ENCODE measurements at places on chromosomes 7 and 10. TPM values are rescaled to one million over a fixed set of nuclear protein-coding genes. Genes with fewer than 3 reads are reported as not detected.

DNA sequence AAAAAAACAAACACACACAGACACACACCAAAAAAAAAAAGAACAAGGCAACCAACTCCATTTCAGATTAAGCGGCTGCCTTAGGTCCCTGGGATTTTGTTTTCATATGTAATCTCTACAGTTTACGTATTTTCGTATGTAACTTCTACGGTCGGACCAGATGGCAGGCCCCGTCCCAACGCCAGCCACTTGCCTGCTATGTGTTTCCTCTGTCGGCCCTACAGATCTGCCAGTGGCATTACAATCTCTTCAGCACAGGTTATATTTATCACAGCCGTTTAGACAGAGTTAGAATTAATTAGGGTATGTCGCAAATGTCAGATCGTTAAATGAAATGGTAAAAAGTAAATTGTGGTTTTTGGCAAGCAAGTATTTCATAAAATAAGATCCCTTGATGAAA lies 99.3 kb downstream of the DNAJB6 start:
- peaks cover 8% of the 10 kb centered on the region for H3K4me1 ChIP-seq
- H3K27ac ChIP-seq = no peak overlapping the region
- H3K36me3 ChIP-seq = no peaks in the 10 kb centered on the region

- H3K4me3 ChIP-seq = peak within 1 kb of the TSS; percentile 54
- peaks cover 17% of the 10 kb centered on the region for H3K4me1 ChIP-seq
- no peak for DNase-seq
- H3K36me3 ChIP-seq = no peaks in the 10 kb centered on the region
- H3K27me3 ChIP-seq = no peaks in the 10 kb centered on the region
- H3K27ac ChIP-seq = no peak within 1 kb of the TSS
These were observed at the start of gene CNNM1 for GRCh38 chr10:99329304-99329553. TSS of gene CNNM1 (plus strand) at chr10:99329356. CDS start at chr10:99329388, 32 bp downstream.

DNA sequence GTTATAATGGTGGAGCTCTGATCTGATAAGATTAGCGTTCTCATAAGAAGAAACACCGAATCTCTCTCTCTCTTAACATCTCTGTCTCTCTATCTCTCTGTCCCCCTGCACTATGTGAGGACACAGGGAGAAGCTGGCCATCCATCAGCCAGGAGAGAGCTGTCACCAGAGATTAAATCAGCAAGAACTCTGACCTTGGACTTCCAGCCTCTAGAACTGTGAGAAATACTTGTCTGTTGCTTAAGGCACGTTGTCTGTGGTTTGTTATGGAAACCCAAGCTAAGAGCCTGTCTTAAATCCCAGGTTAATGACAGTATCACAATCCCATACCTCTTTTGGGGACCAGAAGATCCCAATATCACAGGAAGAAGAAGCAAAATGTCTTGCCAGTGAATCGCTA lies 132.0 kb upstream of the AKR1E2 start:
- no peaks in the 10 kb centered on the region for H3K27me3 ChIP-seq
- H3K4me1 ChIP-seq = peaks cover 6% of the 10 kb centered on the region
- no peaks in the 10 kb centered on the region for H3K36me3 ChIP-seq
- no peak overlapping the region for H3K4me3 ChIP-seq

DNA sequence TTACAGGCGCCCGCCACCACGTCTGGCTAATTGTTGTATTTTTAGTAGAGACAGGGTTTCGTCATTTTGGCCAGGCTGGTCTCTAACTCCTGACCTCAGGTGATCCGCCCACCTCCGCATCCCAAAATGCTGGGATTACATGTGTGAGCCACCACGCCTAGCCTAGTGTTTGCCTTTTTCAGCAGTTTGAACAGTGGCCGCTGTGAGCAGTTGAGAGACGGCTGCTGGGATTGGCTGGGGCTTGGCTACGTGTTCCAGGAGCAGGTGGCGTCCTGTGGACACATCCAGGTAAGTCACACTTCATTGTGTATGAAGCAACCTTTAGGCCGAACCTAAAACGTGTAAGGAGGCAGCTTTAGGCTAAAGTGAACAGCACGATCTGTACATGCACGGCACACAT lies 231.8 kb upstream of the PITRM1 start:
- H3K27me3 ChIP-seq = no peaks in the 10 kb centered on the region
- H3K36me3 ChIP-seq = no peaks in the 10 kb centered on the region
- no peak overlapping the region for H3K4me3 ChIP-seq

The NKX2-3 gene
- total RNA-seq = 0.10 TPM

The DEPP1 gene
- total RNA-seq = 59.3 TPM

The SPDYE5 gene
- not detected for total RNA-seq
